ENCODE measurements at places on chromosomes 13 and 19.

DNA sequence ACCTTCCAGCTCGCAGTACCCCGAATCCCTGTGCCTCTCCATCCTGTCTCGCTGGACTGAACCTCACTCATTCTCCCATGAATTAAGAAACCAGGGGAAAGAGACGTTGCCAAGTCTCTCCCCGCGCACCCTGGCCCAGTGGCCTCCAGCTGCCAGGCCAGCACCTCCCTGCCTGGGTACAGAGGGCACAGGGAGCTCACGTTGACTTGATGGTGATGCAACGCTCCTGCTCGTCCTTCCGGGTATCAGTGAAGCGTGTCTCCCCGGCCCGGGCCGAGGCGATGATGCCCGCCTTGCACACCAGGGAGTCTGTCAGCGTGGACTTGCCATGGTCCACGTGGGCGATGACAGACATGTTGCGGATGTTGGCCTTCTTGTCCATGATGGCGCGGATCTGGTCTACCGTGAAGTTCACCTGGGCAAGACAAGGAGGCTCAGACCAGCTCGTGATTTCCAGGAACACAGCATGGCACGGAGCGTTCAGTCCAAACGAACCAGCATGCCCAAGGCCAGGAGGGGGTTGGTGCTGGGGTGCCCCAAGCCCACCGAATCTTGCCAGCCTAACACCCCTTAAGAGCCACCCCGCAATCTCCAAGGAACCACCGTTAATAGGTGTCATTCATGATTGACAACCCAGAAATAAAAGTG, 1.2 kb downstream of the EEF2 start:
- DNase-seq: no peak

DNA sequence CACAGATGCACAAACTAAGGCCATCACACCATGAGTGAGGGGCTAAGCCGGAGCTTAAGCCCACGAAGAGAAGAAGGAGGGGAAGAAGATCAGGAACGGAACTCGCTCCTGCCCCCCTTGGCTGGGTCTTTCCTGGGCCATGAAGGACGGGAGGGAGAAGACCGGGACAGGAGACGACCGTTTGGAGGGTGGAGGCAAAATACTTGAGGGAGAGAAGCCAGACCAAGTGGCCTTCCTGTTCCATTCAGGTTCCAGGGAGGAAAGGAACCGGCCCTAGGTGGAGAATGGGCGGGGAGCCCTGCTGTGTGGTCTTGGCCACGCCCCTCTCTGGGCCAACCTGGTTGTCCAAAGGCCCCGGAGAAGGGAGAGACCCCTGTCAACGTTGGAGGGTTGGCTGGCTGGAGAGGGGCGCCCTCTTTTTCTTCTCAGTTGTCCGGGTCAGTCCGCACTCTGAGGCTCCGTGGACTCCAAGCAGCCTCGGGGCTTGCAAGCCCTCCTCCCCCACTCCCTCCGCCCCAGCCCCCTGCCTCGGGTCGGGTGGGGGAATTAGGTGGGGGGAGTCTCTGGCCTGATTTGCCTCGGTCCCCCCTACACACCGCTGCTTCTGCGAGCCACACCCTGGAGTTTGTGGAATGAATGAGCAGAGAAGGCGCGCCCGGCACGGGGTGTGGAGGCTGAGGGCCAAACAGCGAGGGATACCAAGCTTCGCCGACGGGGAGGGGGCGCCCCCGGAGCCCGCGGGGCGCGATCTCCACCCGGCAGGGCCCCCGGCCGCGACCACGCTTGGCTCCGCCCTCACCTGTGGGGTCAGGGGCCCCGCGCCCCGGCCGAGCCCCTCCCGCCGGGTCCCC, 757 bp downstream of the FBN3 start:
- peak; percentile 75 for DNase-seq

DNA sequence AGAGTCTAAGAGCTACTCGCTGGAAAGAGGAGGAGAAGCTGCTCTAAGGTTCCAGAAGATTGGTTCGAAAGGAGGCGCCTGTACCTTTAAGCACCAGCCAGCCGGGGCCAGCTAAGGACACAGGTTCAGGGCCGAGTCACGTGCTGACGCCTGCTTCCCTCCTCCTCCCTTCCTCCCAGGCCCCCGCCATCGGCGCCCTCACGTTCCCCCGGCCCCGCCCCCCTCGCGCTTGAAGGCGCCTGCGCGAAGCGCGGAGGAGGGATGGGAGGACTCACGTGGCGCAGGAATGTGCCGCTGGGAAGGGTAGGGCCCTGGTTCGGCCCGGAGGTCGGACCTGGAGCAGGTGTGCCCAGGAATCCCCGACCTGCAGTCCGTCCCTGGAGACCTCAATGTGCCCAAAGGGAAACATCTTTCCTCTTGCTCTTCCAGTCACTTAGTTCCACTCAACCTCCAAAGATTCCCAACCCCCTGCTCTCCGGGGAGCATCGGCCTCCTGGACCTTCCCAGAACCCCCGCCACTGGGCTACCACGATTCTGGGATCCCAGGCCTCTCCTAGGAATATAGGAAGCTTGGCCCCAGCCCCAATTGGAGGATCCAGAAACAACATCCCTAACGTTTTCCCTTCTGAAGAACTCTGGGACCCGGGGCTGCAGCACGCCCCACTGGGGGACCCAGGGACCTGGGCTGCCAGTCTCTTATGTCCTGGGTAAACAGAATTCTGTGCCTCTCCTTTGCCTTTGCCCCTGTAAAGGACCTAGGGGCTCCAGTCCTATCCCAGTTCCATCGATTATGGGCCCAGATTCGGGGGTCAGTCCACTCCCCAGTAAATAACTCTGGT, 2.5 kb downstream of the DBP start:
- peak; percentile 93 for DNase-seq

- no peak for DNase-seq
Measured at GRCh38 chr13:43245374-43245964, 222.1 kb downstream of the DNAJC15 start.

- no peak for DNase-seq
Measured at GRCh38 chr13:95614641-95615245, 29.8 kb downstream of the DZIP1 start.

- no peak for DNase-seq
Measured at GRCh38 chr19:44575116-44575700, 38.2 kb upstream of the IGSF23 start.

- DNase-seq: no peak
Measured at GRCh38 chr13:19088416-19088815, 93.2 kb downstream of the TUBA3C start.

- DNase-seq: no peak
Measured at GRCh38 chr13:42275098-42275471, 3.1 kb downstream of the AKAP11 start.

DNA sequence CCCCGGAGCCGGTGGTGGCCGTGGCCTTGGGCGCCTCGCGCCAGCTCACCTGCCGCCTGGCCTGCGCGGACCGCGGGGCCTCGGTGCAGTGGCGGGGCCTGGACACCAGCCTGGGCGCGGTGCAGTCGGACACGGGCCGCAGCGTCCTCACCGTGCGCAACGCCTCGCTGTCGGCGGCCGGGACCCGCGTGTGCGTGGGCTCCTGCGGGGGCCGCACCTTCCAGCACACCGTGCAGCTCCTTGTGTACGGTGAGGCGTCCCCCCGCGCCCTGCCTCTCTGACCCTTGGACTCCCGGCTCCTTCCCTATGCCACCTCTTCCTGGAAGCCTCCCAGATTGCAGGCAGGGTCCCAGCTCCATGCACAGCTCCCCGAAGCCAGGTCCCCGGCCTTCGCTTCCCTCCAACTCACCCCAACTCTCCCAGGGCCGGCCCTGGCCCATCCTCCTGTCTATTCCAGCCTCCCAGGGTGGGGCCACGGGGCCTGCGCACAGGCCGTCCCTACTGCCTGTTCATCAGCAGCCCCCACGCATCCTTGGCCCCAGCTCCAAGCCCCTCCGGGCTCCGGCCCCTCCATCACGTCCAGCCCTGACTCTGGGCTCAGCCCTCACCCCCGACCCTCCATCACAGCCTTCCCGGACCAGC, 1.7 kb downstream of the MADCAM1 start:
- no peak for DNase-seq

DNA sequence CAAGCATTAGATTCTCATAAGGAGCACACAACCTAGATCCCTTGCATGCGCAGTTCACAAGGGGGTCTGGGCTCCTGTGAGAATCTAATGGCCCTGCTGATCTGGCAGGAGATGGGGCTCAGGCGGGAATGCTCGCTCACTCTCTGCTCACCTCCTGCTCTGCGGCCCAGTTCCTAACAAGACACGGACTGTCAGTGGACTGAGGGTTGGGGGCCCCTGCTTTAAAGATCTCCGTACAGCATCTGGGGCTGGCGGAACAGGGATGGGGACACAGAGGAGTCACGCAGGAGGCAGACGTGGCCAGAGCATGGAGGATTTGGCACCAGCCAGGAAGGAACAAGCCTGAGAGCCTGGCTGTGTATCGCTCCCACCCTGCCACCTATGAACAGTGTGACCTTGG, 37.3 kb upstream of the ZNF536 start:
- no peak for DNase-seq

GRCh38 chr13:89694451-89694850, 1653.0 kb upstream of the MIR17HG start:
- peak; percentile 35 for DNase-seq

DNA sequence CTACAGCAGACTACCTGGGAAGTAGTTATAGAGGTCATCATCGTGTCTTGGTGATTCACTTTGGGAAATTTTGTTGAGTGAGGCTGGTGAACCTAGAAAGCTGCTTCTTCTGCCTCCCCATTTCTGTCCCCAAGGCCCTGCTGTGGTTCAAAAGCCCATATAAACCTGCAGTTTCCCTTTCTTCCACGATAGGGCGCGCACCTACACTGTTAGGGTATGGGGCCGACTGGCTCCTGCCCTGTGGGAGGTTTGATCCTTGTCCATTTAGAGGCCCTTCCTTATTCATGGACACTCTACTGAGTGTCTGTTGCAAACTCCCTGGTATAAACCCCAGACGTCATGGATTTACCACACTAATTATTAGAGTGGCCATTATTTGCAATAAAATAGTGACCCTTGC, 191.8 kb downstream of the GGACT start:
- DNase-seq: no peak

DNA sequence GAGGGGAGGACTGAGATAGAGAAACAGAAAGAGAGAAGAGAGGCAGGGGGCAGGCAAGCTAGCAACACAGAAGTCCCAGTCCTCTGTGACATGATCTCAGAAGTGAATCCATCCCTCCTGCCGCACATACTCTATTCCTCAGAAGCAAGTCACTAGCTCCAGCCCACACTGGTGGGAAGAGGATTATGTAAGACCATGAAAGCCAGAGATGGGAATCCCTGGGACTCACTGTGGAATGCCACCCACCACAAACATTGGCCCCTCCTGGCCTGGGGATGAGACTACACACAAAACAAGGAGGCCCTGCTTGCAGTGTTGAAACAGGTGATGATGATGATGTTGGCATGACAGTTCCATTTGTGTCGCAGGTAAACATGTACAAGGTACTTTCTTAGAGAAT, 419.9 kb downstream of the IRS2 start:
- DNase-seq: no peak

GRCh38 chr19:53844849-53845246, 20.7 kb upstream of the NLRP12 start:
- no peak for DNase-seq

DNA sequence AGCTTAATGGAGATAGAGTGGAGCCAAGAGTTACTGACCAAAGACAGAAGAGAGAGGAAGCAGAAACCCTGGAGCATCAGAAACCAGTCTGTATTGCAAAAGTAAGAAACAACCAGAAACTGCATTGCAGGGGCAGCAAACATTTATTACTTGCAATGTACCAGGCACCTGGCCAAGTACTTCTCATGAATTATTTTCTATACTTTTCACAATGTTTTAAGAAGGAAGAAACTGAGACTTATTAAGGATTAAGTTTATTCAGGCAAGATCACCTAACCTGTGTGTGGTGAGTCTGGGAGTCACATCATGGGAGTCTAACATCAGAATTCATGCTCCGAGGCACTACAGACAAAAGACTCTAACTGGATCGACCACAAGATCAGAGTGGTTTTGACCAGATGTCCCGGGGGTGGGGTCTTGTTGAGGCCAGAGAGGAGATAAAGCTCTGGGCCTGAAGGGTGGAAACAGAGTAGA, 47.4 kb downstream of the TNFRSF19 start:
- peak; percentile 67 for DNase-seq

DNA sequence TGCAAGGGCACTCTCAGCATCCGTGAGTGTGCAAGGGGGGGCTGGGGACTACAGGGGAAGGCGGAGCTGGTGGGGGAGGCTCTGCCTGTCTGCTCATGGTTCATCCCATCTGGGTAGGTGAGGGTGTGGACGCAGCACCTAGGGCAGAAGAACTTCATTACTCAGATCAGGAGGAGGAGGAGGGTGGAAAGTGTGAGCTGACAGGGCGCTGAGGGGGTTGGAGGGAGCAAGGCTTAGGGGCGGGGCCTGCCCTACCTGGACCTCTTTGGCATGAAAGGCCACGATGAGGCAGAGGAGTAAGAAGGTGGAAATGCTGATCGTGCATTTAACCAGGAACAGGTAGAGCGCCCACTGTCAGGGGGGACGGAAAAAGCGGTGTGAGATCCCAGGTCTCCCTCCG, 4.5 kb downstream of the KCNN4 start:
- DNase-seq: no peak

GRCh38 chr19:35142606-35143230, 337 bp upstream of the FXYD7 start:
- DNase-seq: no peak

- peak; percentile 84 for DNase-seq
Measured at GRCh38 chr19:2423071-2423914, 4.1 kb downstream of the TIMM13 start.

GRCh38 chr19:52748336-52748950, 13.6 kb upstream of the ZNF611 start:
- DNase-seq: peak; percentile 18

DNA sequence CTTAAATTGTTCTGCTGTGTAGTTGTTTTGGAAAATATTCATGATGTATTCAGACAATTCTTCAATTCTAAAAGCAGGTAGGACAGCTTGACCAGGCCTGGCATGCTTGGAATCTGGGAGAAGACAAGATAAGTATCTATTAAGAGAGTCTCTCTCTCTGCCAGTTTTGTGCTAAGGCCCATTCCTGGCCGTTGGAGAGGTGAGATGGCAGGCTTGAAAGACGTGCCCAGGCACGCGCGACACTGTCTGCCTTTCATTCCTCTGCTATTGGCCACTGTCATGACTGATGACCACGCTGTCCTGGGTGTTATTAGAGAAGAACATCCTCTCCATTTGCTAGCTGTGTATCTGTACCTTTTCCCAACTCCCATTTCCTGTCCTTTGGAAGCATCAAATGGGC, 90.3 kb downstream of the LHFPL6 start:
- no peak for DNase-seq

GRCh38 chr13:90188351-90188636, 1159.2 kb upstream of the MIR17HG start:
- DNase-seq: no peak

- DNase-seq: no peak
Measured at GRCh38 chr13:101916775-101917474, 464.4 kb downstream of the ITGBL1 start.

Measured in lung (tissue), 17 donors.